ENCODE measurements at places on chromosomes 12 and 14.

DNA sequence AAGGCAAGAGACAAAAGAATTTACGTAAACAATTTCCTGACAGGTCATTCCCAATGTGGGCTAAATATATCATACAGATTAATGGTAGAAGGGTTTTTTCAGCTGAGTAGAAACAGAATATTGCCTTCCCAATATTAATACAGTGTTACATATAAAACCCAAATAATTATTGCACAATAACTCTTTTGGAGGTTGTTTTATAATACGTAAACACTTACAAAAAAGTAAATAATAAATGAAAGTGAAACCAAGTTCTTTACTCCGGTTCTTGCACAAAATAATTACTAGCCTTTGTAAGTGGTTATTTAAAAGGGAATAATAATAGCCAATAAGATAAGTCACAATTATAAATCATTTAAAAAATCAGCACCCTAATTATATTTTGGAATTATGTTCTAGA, 118.6 kb upstream of the SSTR1 start:
- DNase-seq: no peak

DNA sequence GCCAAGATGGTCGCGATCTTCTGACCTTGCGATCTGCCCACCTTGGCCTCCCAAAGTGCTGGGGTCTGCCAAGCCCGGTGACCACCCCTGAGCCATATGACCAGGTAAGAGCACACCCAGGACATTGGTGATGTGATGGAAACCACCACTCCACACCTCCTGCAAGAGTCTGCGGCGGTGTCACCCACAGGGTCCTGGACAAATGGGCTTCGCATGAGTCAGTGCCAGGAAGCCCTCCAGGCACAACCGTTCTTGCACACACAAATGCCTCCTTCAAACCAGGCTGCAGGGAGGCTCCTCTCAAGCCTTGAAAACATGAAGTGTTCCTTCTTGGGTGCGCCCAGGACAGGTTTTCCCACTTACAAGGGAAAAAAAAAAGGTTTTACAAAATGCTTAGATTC, 16.6 kb downstream of the PITPNM2 start:
- no peak for DNase-seq

DNA sequence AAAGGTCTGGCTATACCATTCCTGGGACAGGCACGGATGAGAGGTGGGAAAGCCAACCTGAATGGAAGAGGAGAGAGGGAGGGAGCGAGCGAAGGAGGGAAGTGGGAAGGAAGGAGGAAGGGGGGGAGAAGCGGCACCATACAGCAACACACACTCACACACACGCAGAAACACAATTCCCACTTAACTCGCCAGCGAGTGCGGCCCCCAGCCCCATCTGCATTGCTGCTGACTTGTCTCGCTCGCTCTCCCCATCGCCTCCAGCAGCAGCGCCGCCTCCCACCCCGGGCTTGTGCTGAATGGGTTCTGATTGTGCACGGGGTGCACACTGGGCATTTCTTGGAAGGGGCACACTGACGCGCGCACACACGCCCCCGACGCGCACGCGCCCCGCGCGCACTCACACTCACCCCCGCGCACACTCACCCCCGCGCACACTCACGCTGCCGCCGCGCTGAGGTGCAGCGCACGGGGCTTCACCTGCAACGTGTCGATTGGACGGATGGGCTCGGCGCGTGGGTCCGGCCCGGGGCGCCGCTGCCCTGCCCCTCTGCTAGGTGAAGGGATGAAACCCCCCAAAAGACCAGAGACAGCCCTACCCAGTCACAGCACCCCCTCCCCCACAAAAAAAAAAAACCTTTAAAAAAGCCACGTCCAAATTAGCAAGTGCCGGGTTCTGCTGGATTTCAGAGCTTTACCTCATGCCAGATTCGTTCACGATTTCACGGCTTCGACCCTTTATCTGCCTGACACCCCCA, 685 bp downstream of the GRIN2B start:
- DNase-seq: no peak

DNA sequence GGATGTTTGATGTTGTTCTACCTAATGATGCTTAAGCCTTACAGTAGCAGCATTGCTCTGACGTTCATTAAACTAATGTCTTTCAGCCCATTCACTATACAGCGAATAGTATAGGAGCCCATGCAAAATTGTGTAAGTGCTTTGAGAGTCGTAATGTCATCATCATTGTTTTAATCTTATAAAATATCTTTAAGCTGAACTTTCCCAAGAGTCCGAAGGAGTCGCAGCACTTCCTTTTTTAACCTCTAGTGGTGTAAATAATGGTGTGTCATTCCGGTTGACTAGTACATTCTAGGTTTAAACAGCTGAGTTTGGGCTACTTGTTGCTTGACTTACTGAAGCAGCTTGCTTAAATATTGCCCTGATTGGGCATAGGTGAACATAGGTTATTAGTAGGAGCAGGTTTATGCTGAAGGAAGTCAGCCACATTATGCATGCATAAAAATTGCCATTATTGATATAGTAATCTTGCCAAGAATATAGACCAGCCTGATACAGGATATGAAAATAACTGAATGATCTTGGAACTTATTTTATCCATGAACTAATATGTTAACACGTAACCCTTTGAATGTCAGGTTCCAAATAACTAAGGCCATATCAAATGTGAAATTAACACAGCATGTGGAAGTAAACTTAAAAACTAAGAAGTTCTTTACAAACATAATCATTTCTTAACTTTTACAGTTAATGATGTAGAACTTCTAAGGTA, 2.6 kb downstream of the WNK1 start:
- DNase-seq: no peak

GRCh38 chr14:92964124-92965109, 41.5 kb downstream of the CHGA start:
- DNase-seq: no peak

DNA sequence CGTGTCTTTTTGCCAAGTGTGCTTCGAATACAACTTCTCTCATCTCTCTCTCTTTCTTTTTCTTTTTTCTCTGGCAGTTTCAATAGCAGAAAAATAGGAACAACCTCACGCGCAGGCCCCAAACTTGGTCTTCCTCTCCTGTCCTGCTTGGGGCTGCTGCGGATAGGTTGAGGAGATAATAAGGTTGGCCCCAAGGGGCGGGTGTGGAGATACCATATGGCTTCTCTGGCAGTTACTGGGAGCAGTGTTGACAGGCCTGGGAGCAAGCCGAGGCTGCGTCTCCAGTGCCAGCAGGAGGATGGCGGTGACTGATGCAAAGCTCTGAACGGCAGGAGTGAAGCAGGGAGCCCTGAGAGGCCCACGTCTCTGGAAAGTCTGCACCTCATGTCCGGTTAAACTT, 89.5 kb upstream of the MANSC4 start:
- DNase-seq: no peak

DNA sequence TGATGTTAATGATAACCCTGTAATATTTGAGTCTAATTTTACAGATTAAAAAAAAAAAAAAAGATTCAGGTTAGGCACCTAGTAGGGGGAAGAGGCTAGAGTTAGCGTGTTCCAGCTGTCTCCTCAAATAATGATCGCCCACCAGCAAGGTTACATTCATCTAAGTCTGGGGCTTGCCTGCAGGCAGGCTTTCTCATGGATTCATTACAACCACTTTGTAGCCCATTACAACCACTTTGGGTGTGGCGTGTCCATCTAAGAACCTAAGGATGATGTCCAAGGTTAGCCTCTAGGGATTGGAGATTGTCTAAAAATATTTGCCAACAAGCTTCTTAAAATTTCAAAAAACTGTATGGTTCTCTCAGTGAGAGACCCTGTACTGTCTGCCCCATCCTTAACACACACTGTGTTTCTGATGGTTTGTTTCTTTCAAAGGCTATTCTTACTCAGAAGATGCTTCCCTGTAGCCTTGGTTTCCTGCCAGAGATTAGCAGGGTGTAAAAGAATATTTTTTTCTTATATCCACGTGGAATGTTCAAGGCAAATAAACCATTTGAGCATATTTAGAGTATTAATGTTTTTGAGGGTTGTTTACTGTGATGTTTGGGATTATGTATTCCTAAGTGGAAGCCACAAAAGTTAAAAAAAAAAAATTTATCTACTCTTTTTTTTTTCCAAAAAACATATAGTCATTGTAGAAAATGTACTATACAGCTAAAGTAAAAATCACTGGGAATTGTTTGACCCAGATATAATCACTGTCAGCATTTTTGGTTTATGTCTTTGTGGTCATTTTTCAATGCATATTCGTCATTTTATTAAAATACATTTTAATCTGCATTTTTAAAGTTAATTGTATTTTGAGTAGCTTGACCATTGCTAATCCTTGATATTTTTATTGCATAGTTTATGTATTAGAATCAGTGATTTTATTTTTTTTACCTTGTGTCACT, 1.7 kb downstream of the DYNC1H1 start:
- DNase-seq: no peak

- DNase-seq: no peak
These were observed 107.0 kb downstream of the ARF6 start for GRCh38 chr14:49999826-50000379.

GRCh38 chr14:97970222-97970621, 1173.0 kb downstream of the VRK1 start:
- DNase-seq: no peak

DNA sequence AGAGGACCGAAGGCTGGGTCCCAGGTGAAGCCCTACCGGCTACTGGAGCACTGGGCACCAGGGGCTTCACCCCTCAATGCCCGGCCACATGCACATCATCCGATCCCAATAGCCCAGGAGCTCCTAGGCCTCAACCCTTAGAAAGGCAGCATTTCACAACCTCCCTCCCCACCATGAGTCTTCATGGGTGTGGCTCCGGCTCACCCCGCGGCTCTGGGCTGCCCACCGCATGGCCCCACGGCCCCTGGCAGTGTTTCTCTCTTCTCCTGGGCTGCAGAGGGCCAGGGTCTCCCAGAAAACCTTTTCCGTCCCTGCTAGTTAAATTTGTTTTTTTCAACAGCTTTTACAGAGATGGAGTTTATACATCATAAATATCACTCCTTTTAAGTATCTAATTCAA, 28.6 kb upstream of the DLK1 start:
- DNase-seq: no peak

- no peak for DNase-seq
These were observed 14.2 kb downstream of the ATXN2 start for GRCh38 chr12:111584959-111585358.

DNA sequence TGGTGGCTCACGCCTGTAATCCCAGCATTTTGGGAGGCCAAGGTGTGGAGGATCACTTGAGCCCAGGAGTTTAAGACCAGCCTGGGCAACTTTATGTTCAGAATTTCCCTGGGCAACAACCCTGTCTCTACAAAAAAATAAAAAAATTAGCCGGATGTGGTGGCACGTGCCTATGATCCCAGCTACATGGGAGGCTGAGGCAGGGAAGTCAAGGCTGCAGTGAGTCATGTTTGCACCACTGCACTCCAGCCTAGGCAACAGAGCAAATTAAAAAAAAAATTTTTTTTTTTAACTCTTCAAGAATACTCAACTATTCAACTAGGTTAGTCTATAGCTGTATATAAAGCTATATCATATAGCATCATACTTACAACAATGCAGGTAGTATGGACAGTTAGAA, 113.0 kb downstream of the RALGAPA1 start:
- no peak for DNase-seq

- no peak for DNase-seq
These were observed 386.4 kb downstream of the RGS6 start for GRCh38 chr14:72318648-72319047.

GRCh38 chr12:69501154-69501895, 31.1 kb downstream of the FRS2 start:
- DNase-seq: no peak

DNA sequence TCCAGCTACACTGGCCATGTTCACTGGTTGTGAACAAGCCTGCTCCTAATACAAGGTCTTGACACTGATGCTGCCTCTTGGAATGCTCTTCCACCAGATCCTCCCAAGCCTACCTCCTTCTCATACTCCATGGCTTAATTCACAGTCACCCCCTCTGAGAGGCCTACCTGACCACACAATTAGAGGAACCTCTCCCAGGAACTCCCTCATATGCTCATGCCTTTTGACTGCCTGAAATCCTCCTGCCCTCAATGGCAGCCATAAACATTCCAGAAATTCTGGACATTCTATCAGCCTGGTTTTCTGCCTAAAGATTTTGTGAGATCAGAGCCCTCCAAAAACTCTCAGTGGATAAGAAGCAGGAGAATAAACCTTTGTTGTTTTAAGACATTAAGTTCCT, 340.2 kb downstream of the C12orf75 start:
- DNase-seq: no peak

- DNase-seq: no peak
These were observed 7.3 kb upstream of the TCHP start for GRCh38 chr12:109892748-109893147.
